ENCODE measurements at places on chromosomes 7 and 10. TPM values are rescaled to one million over a fixed set of nuclear protein-coding genes. Genes with fewer than 3 reads are reported as not detected.
A peak's percentile ranks its signal among the peaks of the same experiment; 100 is the strongest.

GRCh38 chr7:124839687-124840086 is 74.1 kb upstream of the GPR37 start:
- no peak for DNase-seq

- peak; percentile 69 for DNase-seq
These were observed 93.7 kb downstream of the SEMA3A start for GRCh38 chr7:84100866-84101265.

DNA sequence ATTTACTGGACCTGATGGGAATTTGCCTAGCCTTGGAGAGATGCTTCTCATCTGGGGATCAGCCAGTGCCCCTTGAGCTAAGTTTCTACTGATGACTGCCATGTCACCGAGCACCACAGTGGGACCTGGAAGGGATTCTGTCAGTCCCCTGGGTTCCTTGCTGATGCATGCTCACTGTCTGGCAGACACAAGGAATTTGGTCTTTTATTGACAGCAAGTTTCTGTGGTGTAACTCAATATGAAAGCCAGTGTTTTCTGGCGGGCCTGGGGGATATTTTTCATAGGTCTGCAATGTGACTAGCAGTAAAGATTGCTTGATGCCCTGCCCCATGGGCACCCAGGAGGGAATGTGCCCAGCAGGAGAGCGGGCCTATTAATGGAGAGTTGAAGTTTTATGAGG is 30.7 kb downstream of the MAP3K8 start:
- no peak for DNase-seq

Gene TRPV5
- not detected for total RNA-seq

DNA sequence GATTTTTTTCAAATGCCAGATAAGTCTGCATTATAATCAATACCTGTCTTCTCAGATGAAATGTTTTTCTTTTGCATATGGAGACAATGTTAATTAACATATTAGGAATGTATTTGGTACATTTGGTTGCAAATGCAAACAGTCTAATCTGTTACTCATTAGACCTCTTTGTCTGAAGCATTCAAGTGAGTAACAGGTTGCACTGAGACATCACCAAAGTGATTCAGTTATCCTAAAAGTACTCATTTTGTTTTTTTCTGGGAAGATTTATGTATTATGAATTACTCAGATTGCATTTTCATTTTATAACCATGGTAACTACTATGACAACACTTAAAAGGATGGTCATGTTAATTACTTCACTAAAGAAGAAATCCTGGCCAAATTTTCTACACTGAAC is 513.6 kb downstream of the HTR7 start:
- DNase-seq = peak; percentile 24

DNA sequence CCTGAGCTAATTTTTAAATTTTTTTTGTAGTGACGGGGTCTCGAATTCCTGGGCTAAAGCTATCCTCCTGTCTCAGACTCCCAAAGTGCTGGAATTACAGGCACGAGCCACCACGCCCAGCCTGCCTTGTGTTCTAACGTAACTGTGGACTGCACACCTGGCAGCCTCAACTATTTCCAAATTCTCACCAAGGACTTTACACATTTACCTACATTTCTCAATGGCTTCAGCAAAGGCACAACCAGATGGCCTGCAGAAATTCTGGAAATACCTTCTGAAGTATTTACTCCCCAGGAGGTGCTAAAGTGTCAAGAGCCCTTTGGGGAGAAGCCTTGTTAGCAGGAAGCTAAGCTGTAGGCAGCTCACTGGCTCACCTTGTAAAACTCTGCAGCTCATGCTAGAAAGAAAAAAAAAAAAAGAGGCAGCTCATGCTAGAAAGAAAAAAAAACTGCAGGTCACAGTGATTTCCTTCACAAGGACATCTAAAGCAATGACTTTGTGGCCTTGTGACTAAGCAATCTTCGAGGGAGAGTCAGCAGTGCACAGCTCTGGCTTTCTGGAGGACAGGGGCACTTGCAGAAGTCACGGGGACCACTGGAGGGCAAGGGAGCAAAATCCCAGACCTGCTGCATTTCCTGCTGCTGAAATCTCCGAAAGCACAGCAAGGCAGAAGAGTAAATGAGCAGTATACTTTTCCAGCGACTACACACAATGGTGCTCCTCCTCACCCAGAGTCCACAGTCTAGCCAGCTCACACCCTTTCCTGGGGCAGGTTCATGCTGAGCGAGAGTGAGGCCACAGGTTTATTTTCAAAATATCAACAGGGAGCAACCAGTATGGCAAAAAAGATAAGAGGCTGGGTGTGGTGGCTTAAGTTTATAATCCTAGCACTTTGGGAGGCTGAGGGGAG is 40.4 kb downstream of the BAIAP2L1 start:
- peak; percentile 31 for DNase-seq

Gene MEOX2
- 0.05 TPM for total RNA-seq

DNA sequence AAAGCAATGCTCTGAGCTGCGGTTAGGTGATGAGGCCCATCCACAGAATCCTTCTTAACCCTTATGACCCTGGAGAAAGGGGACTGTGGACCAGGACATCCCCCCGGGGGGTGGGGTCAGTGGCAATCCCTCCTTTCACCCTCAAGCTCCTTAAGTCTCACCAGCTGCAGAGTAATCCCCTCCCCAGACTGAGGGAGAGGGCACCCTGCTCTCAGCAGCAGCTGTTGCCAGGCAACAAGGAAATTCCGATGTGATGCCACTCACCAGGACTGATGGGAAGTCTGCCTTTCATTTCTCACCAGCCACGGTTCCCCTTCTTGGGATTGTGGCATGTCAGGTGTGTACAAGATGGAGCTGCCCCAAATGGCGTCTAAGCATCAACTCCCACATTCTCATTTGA is 129.6 kb downstream of the DOCK1 start:
- DNase-seq = no peak

- DNase-seq = no peak
These were observed 129.2 kb downstream of the SRI start for GRCh38 chr7:88090671-88091070.

Gene BNIP3
- 278 TPM for total RNA-seq

DNA sequence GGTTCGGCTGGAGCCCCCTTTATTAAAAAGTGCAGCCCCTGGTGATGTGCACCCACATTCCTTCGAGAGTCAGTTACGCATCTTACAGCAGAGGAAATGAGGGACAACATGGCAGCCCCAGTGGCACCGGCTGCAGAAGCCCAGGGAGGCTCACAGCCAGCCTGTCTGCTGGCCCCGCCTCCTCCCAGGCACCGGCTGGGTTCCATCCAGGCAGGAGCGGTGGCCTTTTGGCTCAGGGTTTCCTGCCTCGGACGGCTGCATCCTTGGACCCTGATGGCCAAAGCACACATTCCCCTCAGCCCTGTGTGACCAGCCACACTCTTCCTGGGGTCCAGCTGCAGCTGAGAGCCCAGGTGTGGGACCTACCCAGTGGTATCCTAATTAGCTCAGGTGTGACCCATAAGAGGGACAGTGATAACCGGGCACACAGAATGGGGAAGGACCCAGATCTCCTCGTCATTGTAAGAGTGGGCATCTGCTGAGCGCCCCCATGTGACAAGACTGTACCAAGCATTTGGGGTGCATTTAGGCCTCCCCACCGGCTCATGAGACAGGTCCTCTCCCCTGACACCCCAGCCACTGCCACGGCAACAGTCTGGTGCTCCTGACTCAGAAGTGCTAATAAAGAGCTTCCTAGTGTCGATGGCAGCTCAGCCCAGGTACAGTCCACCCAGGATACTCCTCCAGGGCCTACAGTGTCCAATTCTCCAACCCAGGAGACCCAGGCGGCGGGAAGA is 63.3 kb upstream of the CHST15 start:
- DNase-seq = no peak

DNA sequence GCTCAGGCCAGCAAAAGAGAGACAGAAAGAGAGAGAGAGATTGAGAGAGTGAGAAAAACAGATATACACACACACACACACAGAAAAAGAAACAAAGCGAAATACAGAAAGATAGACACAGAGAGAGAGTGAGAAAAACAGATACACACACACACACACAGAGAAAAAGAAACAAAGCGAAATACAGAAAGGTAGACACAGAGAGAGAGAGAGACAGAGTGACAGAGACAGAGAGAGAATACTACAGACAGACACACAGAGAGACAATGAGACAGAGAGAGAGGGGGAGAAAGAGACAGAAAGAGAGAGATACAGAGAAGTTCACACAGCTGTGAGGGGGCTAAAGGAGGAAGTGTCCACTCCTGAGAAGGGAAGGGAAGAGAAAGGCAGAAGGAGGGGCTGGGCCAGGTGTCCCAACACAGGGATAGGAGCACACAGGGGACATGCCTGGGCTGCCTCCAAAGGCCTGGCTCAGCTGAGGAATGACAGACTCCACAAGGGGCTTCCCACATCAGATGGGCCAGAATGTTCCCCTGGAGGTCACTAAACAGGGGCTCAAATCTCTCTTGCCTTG is 4.3 kb downstream of the GCK start:
- no peak for DNase-seq

- DNase-seq = no peak
These were observed 45.4 kb downstream of the AMPH start for GRCh38 chr7:38585572-38586354.

Gene PRSS58
- not detected for total RNA-seq

DNA sequence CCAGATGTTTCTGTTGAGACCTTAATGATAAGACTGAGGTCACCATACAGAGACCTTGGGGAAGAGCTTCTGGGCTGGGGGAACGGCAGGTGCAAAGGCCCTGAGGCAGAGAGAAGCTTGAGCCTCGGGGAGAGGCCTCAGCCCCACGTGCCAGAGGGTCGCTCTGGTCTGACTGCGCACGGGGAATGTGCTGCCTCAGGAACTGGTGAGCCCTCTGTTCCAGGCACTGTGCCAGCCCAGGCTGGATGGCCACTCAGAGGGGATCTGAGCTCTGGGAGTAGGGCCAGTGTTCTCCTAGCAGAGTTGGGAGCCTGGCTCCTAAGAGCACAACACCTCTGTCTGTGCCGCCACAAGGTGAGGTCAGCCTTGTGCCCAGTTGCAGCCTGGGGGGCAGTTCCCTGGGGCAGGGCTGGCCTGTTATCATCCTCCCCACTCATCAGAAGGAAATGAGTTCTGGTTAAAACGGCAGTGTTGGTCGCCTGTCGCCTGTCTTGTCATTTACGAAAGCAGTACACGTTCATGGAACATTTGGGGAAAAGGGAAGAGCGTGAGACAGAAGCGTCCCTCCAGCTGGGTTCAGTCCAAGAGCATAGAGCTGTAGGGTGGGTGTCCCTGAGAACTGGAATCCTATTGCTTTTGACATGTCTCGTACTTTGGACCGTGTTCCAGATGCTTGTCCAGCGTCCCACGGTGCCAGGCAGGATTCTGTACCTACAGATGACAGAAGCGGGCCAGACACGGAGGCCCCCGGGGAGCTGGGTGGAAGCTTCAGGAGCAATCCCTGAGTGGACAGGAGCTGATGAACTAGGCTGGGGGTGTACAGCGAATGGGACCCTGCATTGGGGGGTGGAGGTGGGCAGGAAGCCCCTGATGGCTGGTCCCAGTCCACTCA is 4.3 kb downstream of the TTYH3 start:
- no peak for DNase-seq

DNA sequence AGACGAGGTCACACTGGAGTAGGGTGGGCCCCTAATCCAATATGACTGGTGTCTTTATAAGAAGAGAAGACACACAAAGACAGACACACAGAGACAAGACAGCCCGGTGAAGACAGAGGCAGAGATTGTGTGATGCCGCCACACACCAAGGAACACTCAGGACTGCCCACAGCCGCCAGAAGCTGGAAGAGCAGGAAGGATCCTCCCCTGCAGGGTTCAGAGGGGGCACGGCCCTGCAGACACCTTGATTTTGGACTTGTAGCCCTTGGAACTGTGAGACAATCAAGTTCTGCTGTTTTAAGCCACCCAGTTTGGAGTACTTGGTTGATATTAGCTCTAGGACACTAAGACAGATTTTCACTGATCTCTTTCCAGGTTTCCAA is 72.1 kb upstream of the NANOS1 start:
- no peak for DNase-seq

GRCh38 chr7:91837397-91838070 is 43.0 kb downstream of the MTERF1 start:
- no peak for DNase-seq

GRCh38 chr7:587767-588166 is 68.1 kb upstream of the PDGFA start:
- peak; percentile 15 for DNase-seq

- DNase-seq = no peak
These were observed 245.8 kb downstream of the CDK14 start for GRCh38 chr7:90841759-90842429.

GRCh38 chr7:116171094-116171493 is 39.2 kb upstream of the TES start:
- DNase-seq = no peak

DNA sequence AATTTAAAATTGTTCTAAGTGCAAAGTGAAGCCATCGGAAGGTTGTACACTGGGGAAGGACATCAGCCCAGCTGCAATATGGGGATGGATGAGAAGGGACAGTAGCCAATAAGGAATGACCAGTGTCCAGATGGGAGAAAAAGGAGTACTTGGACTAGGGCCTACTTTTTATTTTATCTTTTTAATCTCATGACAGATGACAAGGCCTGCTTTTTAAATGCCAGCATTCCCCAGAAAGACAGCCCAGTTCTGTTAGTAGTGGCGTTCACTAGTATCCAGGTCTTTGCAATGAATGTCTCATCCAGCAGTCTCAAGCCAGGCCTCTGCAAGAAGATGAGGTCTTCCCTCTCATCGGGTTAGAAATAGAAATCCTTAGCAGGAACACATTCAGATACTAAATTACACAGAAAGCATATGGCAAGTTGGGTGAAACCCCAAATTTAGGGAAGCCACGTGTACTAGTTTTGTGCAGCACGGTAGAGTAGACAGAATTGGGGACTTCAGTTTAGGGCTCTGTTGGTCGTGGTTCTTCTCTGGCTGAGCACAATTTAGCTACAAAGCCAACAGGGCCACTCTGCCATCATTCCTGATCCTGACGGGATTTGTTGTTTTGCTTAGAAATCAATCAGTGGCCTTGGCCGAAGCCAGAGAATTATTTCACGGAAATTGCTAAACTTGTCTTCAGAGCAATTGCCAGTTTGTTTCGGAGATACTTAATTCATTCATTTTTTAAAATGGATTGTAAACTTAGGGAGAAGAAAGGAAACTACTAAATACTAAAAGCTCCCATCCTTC is 227.8 kb downstream of the ARHGAP21 start:
- DNase-seq = no peak

DNA sequence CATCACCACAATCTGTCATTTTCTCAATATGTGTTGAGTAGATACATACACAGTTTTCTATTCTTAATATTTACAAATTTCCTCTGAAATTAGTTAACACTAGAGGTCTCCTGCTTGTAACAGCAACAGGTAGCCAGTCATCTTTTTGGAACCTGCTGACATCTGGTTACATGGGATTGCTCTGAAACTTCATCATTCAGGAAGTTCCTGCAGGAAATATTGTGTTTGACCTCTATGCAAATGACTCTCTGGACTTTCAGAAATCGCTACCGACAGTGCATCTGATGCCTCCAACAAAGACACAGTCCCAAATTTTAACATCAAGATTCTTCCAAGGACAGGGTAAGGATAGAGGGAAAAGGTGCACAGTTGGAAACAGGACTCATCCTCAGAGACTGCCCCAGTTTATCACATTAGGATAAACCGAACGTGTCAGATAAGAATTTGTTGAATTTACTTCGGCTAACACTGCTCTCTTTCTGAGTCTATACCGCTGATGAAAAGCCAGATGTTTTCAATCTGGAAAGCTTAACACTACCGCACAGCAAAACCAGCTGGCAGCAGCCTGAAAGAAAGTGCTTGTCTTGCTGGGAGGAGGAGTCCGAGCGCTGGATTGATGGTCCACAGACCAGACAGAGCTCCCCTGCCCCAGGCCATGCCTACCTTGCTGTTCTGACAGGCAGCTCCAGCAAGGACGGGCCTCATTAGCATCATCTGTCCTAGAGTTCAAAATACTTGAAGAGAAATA is 633.4 kb downstream of the PARD3 start:
- no peak for DNase-seq
